ENCODE measurements at places on chromosomes 6 and 20. TPM values are rescaled to one million over a fixed set of nuclear protein-coding genes. Genes with fewer than 3 reads are reported as not detected.
A peak's percentile ranks its signal among the peaks of the same experiment; 100 is the strongest.

TCP11 gene
- total RNA-seq = not detected

VSTM2L gene
- 50.3 TPM for total RNA-seq

DNA sequence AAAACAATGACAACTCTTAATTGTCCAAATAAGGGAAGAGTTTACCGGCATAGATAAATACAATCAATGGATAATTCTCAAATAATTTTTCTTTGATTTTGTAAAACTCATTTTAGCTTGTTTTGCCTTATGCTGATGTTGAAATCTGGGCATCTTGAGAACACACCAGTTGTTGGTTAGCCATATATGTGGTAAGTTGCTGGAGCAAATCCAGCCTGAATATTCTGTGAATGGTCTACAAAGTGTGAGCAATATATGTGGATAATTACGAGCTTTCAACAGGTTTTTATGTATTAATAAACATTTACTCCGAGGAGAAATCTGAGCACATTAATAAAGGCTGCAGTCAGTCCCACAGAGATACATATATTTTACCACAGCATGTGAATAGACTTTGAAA is 423.6 kb downstream of the BCKDHB start:
- no peak for DNase-seq
- H3K36me3 ChIP-seq = no peaks in the 10 kb centered on the region
- no peaks in the 10 kb centered on the region for H3K27me3 ChIP-seq
- H3K4me1 ChIP-seq = peaks cover 5% of the 10 kb centered on the region
- H3K27ac ChIP-seq = no peak overlapping the region
- no peak overlapping the region for H3K4me3 ChIP-seq

DNA sequence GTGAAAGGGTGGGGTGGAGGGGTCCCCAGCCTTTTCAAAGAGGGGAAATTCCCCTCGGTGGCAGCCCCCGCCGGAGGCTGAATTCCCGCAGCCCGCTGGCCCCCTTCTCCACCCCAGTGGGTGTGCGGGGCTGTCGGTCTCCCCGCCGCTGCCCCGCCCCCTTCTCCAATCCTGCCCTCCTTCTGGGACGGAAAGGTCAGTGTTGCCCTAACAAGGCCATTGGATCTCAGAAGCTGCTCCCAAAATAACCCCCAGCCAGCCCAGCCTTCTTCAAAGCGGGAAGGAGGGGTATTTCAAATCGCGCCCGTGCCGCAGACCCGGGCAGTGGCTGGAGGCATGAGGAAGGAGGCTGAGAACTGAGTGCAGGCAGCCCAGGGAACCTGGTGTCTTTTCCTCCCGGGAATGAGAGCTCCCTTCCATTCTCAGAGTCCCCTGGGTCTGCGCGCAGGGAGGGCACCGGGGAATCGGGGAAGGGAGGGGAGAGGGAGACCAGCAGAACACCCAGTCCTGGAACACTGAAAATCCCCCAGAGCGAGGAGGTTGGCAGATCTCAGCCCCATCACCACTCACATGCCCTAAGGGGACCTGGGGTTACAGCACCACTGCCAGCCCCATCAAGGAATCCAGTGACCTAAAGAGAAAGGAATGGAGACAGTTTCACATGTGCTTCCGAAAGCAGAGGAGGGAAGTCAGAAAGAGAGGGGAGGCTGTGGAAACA is at the start of gene JPH2:
Gene JPH2 (minus strand): TSS at position 135 of the 718 bp plus-strand sequence. CDS start 483 bp downstream, outside the sequence.
- peaks cover 52% of the 10 kb centered on the region for H3K4me1 ChIP-seq
- H3K36me3 ChIP-seq = no peaks in the 10 kb centered on the region
- H3K27me3 ChIP-seq = peaks cover 3% of the 10 kb centered on the region
- peak; percentile 76 for DNase-seq
- H3K27ac ChIP-seq = peak within 1 kb of the TSS; percentile 94
- peak within 1 kb of the TSS; percentile 72 for H3K4me3 ChIP-seq

RIPOR3 gene
- 6.5 TPM for total RNA-seq

- DNase-seq = no peak
- peaks cover 27% of the 10 kb centered on the region for H3K36me3 ChIP-seq
- H3K4me1 ChIP-seq = no peaks in the 10 kb centered on the region
- no peak overlapping the region for H3K4me3 ChIP-seq
- no peaks in the 10 kb centered on the region for H3K27me3 ChIP-seq
- no peak overlapping the region for H3K27ac ChIP-seq
Measured at GRCh38 chr6:98871057-98871456, 36.7 kb downstream of the POU3F2 start.

- no peak for DNase-seq
- no peak overlapping the region for H3K27ac ChIP-seq
- H3K27me3 ChIP-seq = no peaks in the 10 kb centered on the region
- H3K36me3 ChIP-seq = no peaks in the 10 kb centered on the region
- no peaks in the 10 kb centered on the region for H3K4me1 ChIP-seq
Measured at GRCh38 chr6:132028029-132028428, 76.9 kb upstream of the CCN2 start.

DNA sequence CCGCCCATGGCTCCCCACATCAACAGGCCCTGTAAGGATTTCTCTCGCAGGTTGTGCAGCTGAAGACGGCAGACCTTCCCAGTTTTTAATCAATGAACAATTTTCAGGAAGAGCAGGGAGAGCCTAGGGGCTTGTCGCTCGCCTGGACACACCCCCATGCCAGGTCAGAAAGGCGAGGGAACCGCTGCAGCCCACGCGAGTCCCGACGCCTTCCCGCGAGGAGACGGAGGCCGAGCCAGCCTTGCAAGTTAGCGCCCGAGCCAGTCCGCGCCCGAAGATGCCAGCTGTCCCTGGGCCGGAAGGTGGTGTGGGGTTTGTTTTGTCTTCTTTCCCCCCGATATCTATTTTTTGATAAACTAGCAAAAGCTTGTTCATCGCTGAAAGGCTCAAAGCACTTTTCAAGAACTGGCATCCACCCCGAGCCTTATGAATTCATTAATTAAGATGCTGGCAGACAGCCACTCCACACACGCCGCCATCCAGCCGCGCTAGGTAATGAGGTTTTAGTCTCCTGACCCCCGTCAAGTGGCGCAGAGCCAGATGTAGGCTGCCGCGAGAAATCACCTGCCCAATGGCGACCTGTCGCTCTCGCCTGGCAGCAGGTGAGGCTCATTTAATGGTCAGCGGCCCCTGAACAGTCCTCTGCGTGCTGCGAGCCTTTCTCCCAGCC is 6.6 kb downstream of the CCDC167 start:
- H3K4me3 ChIP-seq = no peak overlapping the region
- no peak overlapping the region for H3K27ac ChIP-seq
- H3K36me3 ChIP-seq = no peaks in the 10 kb centered on the region
- no peaks in the 10 kb centered on the region for H3K27me3 ChIP-seq

DNA sequence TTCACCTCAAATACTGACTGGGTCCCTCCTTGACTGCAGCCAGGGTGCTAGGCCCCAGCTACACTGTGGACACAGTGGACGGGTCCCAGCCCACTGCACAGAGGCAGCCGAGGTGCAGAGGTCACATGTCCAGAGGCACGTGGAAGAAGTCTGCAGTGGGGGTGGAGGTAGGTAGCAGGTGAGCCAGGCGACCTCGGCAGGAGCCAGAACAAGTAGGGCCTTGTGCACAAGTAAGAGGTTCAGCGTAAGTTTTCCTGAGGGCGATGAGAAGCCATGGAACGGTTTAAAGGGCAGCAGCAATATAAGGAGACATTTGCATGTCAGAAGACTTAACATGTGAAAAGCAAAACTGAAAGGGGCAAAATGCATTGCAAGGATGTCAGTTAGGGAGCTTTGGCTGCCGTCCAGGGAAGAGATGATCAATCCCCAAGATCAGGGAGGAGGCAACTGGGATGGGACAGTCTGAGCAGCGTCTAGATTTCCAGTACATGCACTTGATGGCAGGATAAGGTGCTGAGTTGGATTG is 49.7 kb upstream of the SNX9 start:
- no peaks in the 10 kb centered on the region for H3K36me3 ChIP-seq
- H3K4me3 ChIP-seq = no peak overlapping the region
- H3K4me1 ChIP-seq = peaks cover 8% of the 10 kb centered on the region
- H3K27ac ChIP-seq = no peak overlapping the region
- peaks cover 22% of the 10 kb centered on the region for H3K27me3 ChIP-seq

- DNase-seq = no peak
- H3K4me3 ChIP-seq = no peak overlapping the region
- H3K27ac ChIP-seq = no peak overlapping the region
- H3K36me3 ChIP-seq = peaks cover 6% of the 10 kb centered on the region
Measured at GRCh38 chr6:106225581-106225980, 100.0 kb downstream of the ATG5 start.

- H3K36me3 ChIP-seq = peaks cover 28% of the 10 kb centered on the region
- peaks cover 98% of the 10 kb centered on the region for H3K4me1 ChIP-seq
- DNase-seq = no peak
- H3K27ac ChIP-seq = peak overlapping the region; percentile 97
Measured at GRCh38 chr6:42049116-42049809, 1.1 kb upstream of the TAF8 start.

- H3K27me3 ChIP-seq = no peaks in the 10 kb centered on the region
- H3K27ac ChIP-seq = no peak overlapping the region
- no peak for DNase-seq
Measured at GRCh38 chr20:34618676-34619075, 58.2 kb downstream of the PIGU start.

- no peaks in the 10 kb centered on the region for H3K27me3 ChIP-seq
- peak overlapping the region; percentile 83 for H3K27ac ChIP-seq
Measured at GRCh38 chr6:166365806-166366205, 16.9 kb downstream of the MPC1 start.

SASH1 gene
- 22.5 TPM for total RNA-seq

SLC22A16 gene
- not detected for total RNA-seq

DNA sequence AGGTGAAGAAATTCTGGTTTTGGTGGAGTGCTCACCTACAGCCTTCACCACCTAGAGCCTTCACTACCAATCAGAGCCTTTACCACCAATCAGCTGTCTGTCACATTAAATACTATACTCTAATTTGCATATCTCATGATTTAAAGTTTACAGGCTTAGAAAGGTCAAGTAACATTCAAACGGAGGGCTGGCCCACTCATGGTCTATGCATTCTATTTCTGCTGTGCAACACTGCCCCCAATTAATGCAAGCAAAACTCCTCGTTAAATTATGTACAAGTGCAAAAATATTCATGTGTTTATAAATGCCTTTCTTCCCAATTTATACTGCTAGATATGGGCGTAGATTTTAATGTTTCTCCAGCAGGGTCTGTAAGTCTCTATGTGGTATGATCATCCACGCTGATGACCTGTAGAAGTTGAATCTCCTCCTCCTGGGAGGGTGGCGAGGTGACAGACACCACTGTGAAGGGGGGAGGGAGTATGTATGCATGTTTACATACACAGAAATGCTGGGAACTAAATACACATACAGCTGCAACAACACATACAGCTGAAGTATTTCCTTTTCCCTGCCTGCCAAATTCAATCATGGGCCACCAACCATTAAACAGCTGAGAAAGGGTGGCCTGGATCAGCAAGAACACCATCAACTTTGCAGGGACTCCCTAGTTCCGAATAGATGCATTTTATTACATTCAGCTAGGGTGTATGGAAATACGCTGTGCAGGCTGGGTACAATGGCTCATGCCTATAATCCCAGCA is 13.1 kb downstream of the RRAGD start:
- no peak overlapping the region for H3K27ac ChIP-seq
- H3K36me3 ChIP-seq = no peaks in the 10 kb centered on the region
- H3K4me1 ChIP-seq = peaks cover 43% of the 10 kb centered on the region
